ENCODE measurements at places on chromosomes 1 and 21.
A peak's percentile ranks its signal among the peaks of the same experiment; 100 is the strongest.

DNA sequence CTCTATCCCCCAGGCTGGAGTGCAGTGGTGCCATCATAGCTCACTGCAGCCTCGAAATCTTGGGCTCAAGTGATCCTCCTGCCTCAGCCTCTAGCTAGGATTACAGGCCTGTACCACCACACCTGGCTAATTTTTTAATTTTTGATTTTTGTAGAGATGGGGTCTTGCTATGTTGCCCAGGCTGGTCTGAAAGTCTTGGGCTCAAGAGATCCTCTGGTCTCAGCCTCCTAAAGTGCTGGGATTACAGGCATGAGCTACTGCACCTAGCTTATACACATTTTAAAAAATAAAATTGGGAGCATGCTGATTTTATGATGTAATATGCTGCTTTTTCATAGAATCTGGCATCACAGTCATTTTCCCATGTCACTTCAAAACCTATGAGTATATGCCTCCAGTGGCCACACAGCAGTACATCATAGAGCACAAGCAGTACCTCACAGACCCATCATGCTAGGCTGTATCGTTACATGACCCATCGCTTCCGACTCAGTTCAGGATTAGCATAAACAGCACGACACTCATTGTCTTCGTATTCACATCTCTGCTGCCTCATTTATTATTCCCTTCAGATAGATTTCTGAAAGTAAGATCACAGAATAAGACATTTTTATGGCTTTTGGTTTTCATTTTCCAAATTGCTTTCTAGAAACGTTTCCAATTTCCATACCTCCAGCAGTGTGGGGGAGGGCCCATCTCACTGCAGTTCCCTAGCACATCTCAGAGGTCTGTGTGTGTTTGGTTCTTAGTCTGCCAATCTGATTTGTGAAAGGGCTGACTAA lies 35.9 kb upstream of the CCSAP start:
- no peak for DNase-seq

DNA sequence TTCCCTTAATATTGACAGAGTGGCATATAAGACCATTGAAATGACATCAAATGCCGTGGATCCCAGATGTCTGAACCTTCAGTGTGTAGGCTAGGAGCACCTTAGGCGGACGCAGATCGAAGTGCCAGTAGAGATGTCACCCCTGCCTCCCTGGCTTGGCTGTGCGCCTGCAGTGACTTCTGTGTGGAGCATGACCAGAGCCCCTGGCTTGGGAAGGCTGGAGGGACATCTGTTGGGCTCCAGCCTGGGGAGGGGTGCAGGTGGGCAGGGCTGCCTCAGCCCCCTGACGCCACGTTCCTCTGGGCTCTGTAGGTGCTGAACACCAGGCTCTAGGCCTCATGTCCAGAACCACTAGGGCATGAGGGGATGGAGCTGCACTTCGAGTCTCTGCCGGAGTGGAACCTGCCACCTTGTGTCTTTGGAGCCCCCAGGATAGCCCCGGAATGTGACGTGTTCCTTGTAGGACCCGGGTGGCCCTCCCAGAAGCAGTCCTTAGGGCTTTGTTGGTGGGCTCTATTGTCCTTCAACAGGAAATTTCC lies 103.8 kb downstream of the ADARB1 start:
- DNase-seq, result no peak

GRCh38 chr21:45034556-45035476 lies 39.6 kb upstream of the ADARB1 start:
- no peak for DNase-seq

- no peak for DNase-seq
Observed at GRCh38 chr1:229557913-229558414, 543 bp downstream of the ABCB10 start.

DNA sequence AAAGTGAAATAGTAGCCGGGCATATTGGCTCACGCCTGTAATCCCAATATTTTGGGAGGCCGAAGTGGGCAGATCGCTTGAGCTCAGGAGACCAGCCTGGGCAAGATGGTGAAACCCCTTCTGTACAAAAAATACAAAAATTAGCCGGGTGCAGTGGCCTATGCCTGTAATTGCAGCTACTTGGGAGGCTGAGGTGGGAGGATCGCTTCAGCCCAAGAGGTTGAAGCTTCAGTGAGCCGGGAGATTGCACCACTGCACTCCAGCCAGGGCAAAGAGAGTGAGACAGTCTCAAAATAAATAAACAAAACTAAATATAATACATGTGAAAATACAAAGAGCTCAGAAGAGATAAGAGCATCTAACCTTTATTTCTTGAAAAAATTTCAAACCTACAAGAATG lies 2.3 kb upstream of the MSTO1 start:
- DNase-seq, result no peak

DNA sequence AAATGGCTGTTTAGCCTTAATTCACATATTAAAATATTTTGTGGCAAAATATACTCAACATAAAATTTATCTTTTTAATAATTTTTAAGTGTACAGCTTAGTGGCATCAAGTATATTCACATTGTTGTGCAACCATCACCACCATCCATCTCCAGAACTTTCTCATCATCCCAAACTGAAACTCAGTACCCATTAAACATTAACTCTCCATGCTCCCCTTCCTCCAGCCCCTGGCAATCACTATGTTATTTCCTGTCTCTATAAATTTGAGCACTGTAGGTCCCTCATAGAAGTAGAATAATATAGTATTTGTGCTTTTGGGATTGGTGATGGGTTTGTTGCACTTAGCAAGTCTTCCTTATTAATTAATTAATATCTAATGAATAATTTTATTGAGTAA lies 29.4 kb downstream of the CCN1 start:
- DNase-seq, result no peak

DNA sequence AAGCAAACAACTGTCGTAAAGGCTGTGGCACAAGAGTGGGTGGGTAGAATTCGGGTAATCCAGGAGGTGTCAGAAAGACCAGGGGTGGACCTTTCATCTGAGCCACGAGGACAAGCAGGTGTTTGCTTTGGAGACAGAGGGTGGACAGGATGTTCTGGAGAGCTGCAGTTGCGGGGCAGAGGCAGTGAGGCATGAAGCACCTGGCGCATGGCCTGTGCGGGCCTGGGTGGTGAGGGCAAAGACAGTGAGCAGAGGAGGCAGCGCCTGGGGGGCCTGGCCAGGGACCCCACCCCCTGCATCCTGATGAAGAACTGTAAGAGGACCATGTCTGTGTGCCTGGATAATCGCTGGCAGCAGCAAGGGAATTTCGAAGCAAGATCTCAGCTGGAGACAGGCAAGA lies 24.9 kb downstream of the KIF26B start:
- DNase-seq, result no peak

DNA sequence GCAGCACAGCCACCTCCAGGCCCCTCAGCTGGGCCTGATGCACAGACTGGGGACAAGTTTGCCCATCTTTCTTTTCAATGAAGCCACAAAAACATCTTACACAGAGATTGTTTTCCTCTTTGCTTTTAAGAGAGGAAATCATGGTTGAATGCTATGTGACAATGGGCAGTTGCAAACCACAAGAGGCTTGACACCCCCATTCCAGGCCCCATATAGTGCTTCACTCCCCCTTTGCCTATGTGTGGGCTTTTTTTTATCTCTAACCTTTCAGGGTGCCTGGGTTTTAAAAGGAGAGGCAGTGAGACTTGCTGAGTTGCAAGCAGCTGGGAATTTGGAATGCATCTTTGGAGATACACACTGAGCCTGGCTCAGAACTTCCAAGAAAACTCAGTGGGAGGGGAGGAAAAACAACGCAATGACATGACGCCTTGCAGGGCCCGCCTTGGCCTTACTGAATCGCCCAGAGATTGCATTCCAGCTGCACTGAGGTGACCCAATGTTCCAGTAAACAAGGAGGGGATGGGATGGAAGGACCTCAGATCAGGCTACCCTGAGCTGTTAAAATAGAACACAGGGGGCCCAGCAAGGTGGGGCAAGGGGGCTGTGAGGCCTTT lies 145.2 kb upstream of the ZNF648 start:
- no peak for DNase-seq

GRCh38 chr1:165942062-165942461 lies 114.6 kb downstream of the UCK2 start:
- no peak for DNase-seq

GRCh38 chr1:59926381-59927123 lies at the start of gene CYP2J2:
TSS of gene CYP2J2 (minus strand) at chr1:59926773. CDS start at chr1:59926746, 27 bp downstream.
- peak; percentile 4 for DNase-seq

DNA sequence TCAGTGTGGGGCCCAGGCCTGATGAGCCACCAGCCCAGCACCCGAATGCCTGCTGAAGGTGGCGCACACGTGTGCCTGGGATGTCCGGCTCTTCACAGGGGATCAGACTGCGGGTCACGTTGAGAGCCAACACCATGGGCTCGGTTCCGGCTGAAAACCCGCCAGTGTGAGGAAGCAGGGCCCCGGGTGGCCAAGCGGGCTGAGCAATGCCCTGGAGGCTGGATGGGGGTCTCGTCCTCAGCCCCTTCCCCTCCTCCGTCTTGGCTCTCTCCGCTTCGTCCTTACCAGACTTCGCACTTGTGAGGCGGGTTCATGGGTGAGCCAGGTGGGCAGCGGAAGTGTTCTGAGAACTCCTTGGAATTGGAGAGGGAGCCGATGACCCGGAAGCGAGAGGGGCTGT lies 43.0 kb upstream of the EIF4G3 start:
- DNase-seq, result no peak

DNA sequence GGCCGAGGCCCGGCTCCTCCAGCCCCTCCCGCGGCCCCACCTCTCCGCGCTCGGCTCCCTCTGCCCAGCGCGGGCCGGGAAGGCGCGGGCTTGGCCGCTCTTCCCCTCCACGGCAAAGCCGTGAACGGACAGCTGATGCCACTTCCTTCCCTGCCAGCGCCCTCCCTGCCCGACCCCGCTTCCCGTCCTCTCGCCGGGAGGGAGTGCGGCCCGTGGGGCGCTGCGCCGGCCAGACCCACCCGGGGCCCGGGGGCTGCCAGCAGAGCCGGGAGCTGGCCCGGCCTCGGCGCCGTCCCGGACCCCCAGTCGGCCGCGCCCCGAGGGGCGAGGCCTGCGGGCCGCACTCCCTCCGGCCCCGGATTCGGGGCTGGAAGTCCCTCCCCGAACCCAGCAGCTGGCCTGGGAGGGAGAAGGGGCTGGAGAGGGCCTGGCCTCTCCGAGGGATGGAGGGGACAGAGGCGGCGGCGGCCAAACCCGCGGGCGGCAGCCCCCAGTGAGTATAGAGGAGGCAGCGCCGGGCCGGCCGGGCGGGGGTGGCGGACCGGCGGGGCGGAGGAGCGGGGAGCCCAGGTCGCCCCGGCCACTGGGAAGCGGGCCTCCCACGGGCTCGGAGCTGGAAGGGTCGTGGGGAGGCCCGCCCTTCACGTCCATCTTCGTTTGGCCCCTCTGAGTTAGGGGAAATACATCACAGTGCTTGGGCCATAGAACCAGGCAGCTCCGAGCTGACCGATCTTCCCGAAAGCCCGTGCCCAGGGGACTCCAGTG lies at the start of gene KIAA1614:
TSS of gene KIAA1614 (plus strand) at position 97 of the 765 bp plus-strand sequence. CDS start at position 444, 347 bp downstream.
- DNase-seq, result no peak

- no peak for DNase-seq
Observed at GRCh38 chr1:11736746-11737639, 1.1 kb downstream of the AGTRAP start.

DNA sequence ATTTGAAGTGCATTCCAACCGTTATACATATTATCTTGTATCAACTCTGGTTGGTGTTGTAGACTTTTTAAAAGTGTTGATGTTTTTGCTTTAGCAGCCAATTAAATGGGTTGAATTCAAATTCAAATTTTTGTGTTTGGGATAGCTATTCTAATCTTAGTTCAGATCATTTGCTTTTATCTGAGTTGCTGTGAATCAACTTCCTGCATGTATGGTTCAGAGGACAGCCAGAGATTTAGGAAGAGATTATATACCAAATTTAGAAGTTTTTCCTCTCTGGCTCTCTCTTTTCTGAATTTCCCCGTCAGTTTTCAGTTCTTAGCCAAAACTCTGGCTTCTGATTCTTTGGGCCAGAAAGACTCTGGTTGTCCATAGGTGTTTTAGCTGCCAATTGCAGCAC lies 415.5 kb downstream of the NUF2 start:
- no peak for DNase-seq

DNA sequence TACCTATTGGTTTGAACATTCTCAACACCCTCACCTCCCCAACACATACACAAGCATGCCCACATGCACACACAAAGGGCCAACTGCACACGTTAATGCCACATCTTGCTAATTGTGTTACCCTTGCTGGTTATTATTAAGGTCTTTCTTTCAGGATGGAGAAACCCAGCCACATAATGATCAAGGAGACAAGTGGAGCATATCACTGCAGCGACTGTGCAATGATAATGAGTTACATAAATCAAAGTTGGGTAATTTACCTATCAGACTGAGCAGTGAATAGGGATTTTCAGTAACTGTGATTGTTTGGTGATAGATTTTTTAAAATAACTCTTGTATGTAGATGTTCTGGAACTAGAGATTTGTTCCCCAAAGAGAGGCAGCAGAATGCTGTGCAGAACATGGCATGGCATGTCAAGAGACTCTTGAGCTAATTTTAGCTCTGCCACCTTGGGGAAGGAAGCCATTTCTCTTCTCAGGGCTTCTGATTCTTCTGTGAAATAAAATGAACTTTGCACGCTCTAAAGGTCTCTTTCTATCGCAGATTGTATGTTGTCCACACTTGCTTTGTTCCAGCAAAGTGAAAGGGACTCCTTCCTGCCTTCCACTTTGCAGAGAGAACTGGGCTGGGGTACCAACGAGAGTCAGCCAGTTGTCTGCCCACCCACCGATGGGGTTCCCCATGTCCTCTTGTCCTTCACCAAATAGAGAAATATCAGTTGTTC lies 126.0 kb upstream of the CAMK1G start:
- DNase-seq, result no peak

DNA sequence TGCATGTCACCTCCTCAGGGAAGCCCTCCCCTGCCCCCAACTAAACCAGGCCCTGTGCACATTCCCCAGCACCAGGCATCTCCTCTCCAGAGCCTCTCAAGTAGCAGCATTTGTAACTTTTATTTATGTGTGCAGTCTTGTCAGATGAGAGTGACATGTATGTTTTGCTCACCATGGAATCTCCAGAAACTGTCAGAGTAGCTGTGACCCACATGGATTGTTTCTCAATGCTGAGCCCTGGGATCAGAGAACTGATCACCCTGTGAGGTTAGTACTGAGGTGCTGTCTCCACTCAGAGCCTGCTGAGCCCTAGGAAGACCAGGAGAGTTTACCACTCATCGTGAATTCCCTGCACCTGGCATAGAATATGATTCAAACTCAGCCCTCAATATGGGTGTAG lies 190.9 kb upstream of the EDN2 start:
- DNase-seq, result no peak

- DNase-seq, result no peak
Observed at GRCh38 chr1:209648931-209649776, 3.1 kb downstream of the LAMB3 start.

- DNase-seq, result no peak
Observed at GRCh38 chr1:92730476-92730875, 54.4 kb downstream of the EVI5 start.

- DNase-seq, result no peak
Observed at GRCh38 chr21:37622755-37623154, 256.2 kb downstream of the DYRK1A start.

GRCh38 chr21:38903690-38904139 lies 98.0 kb downstream of the ETS2 start:
- DNase-seq, result no peak
